ENCODE measurements at places on chromosomes 2 and 18.

DNA sequence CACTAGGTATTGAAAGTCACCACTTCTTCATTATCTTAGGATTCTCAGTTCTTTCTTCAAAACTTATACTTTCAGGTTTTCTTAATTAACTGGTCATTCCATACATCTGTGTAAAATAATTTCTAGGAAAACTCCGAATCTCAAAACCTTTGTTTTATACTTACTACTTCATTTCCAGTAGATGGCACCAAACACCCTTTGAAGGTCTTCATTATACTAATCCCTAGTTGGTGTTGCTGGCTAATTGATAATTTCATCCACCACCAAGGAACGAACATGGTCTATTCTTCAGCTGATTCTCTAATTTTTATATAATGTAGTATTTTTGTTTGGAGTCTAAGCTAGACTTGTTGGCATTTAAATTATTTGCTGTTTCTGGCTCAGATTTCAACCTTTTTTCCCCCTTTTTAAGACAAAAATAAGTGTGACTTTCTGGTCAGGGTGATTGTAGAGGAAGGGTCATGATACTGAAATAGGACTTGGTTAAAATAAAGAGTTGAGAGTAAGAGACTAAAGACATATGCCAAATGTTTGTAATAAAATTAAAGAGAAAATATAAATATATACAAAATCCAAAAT, 2.8 kb upstream of the MXD1 start:
- no peak for DNase-seq

- DNase-seq: no peak
These were observed 232.1 kb upstream of the TRIB2 start for GRCh38 chr2:12484536-12485115.

DNA sequence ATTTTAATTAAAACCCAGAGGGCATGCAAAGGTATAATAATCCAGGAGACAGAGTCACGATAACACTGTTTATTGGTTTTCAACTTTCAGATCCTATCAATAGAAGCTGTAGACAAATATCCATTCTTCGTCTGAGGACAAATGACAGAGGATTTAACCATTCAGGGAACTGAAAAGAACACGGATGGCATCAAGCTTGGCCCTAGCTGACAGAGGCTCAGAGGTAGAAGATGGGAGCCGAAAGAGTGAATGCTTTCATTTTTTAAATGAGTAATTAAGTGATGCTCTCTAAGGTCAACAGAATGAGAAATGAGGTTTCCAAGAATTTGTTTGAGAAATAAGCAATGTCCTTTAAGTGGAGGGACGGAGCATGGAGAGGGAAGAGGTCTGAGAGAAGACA, 62.1 kb downstream of the BCL2 start:
- DNase-seq: no peak

DNA sequence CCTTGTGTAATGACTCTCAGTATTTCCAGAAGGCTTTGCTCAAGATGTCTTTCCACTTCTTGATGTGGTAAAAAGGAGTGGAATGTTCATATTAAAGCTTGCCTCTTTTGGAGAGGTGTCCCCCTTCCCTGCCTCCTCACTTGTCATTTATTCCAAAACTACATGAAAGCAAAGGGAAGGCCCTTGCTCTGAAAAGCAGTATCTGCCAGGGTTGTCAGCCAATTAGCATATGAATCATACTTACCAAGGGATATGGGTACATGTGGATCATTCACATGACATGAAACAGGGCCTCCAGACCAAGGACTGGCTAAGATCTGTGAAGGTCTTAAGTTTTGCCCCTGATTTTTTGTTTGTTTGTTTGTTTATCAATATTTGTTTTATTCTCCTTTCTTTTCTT, 31.3 kb downstream of the ANXA4 start:
- no peak for DNase-seq

DNA sequence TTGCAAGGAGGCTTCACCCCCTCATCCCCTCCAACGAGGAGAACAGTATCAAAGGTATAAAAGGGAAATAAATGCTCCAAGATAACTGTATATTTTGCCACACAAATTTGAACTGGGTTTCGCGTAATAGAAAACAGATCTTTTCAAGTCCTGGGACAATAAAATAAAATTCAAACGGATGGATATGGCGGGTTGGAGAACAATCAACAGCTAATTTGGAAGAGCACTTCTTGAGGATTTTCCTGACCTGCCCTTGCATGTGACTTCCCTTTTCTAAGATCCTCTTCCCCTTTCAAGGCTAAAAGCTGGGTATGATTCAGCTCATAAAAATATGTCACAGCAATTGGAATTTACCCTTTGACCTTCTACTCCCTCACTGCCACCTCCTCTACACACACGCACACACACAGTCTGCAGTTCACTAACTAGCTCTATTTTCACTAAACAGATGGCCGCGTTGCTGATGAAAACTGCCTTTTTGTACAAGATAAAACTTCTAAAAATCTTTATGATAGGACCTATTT, 386.9 kb downstream of the FIGN start:
- no peak for DNase-seq

GRCh38 chr18:54776282-54776977, 51.8 kb upstream of the RAB27B start:
- no peak for DNase-seq

DNA sequence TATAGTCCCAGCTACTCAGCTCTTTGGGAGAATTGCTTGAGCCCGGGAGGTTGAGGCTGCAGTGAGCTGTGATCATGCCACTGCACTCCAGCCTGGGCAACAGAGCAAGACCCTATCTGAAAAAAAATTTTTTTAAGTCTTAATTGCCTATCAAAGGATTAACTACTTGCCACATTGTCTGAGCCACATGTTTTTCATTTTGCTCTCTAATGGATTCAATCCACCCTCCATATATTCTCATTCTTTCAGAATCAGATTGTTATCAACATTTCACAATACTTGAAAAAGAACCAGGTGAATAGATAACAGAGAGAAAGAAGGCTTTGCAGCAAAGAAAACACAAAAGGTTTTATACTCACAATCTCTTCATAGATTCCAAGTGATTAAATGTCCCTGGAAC, 61.0 kb downstream of the PXDN start:
- DNase-seq: no peak

GRCh38 chr2:135510577-135510976, 20.4 kb downstream of the ZRANB3 start:
- no peak for DNase-seq
